Prostate gland (tissue), 2 donors: ENCODE measurements at places on chromosomes 12 and 14. TPM values are rescaled to one million over a fixed set of nuclear protein-coding genes. Genes with fewer than 3 reads are reported as not detected.

GRCh38 chr14:95468448-95469133 is 47.9 kb downstream of the SYNE3 start:
- H3K4me1 ChIP-seq: no peaks in the 10 kb centered on the region
- no peaks in the 10 kb centered on the region for H3K27me3 ChIP-seq
- H3K36me3 ChIP-seq: no peaks in the 10 kb centered on the region
- H3K4me3 ChIP-seq: no peak overlapping the region
- no peak for DNase-seq
- no peak overlapping the region for H3K27ac ChIP-seq

GRCh38 chr14:85604021-85604420 is 74.1 kb downstream of the FLRT2 start:
- H3K27me3 ChIP-seq: no peaks in the 10 kb centered on the region
- H3K4me1 ChIP-seq: no peaks in the 10 kb centered on the region
- no peaks in the 10 kb centered on the region for H3K36me3 ChIP-seq
- no peak overlapping the region for H3K27ac ChIP-seq
- H3K4me3 ChIP-seq: no peak overlapping the region
- DNase-seq: no peak

DNA sequence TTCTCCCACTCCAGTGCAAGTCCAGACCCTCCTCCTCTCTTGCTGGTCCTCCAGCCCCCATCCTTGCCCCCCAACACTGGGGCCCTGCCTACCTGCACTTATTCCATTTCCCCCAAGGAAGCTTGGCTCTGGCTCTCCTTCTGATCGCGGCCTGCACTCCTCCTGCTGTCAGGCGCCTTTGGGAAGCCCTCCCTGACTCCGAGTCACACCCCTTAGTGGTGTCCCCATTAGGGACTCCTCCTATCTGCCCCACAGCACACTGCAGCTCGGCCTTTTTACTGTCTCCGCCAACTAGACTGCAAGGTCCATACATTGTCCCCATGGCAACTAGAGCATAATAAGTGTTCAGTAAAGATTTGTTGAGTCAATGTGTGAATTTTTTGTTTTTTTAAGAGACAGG is 32.9 kb downstream of the FIGNL2 start:
- H3K4me1 ChIP-seq: no peaks in the 10 kb centered on the region
- H3K4me3 ChIP-seq: no peak overlapping the region
- H3K36me3 ChIP-seq: no peaks in the 10 kb centered on the region
- no peaks in the 10 kb centered on the region for H3K27me3 ChIP-seq

DNA sequence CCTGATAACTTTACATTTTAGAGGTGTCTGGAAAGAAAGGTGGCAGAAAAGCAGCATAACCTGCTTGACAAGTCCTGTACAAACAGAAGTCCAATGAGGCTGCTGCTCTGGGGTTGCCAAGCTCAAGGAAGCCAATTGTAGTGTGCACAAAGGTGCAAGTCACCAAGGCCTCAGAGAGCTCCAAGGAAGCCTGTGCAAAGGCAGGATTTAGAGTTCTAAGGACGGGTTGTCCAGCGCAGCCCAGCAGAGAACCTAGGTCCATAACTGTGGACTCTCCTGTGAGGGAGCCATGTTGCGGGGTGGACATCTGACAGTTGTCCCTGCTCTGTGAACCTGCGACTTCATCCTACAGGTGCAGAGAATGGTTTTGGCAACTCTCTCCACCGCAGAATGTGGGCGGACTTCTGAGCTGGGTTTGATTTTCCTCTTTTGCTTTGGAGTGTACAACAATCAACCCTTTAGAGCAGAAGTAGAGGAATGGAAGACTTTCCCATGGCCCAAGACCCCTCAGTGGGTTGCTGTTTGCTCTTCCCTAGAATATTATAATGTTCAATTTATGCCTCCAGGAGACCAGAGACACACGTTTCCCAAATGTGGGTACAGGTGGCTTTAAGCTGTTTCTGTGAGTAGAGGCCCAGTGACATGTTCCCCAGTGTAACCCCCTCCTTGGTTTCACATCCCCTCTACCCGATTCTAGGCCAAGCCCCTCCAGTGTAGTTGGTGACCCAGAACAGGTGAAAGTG is 81.0 kb downstream of the ETV6 start:
- no peaks in the 10 kb centered on the region for H3K27me3 ChIP-seq
- no peaks in the 10 kb centered on the region for H3K36me3 ChIP-seq
- peak overlapping the region; percentile 49 for H3K27ac ChIP-seq
- H3K4me1 ChIP-seq: no peaks in the 10 kb centered on the region
- H3K4me3 ChIP-seq: no peak overlapping the region
- peak; percentile 84 for DNase-seq

DNA sequence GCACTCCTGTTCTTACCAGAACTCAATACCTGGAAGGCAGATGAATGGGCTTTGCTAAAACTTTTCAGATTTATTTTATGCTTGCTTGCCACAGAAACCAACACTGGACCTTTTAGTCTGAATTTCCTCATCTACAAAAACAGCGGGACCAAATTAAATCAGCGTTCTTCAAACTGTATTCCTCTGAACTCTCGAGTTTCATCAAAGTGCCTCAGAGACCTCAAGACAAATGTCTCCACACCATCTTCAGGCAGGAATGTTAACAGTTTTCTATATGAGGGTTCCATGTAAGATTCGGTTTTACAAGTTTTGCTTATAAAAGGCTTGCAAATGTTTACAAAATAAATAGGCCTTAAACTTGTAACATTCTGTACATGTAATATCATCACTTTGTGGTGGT is 74.6 kb downstream of the MED13L start:
- H3K27me3 ChIP-seq: no peaks in the 10 kb centered on the region
- no peak for DNase-seq

The RPGRIP1 gene
- total RNA-seq: 6.8 TPM

DNA sequence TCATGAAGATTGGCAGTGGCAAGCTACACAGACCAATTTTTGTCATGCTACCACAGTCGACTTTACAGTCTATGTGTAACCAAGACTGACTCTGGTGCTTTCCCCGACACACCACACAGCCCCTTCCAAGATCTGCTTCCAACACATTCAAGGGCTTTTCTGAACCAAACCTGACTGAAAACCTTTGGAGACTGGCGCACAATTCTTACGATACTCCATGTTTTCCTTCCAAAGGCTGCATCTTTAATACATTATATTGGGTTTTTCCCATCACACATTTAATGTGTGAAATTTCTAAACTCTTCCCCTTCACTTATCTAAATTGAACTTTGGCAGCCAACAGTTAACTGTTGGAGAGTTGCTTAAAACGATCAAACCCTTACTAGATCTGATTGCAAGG is 127.7 kb upstream of the SOX5 start:
- no peaks in the 10 kb centered on the region for H3K36me3 ChIP-seq
- no peaks in the 10 kb centered on the region for H3K27me3 ChIP-seq
- H3K4me1 ChIP-seq: no peaks in the 10 kb centered on the region
- no peak overlapping the region for H3K4me3 ChIP-seq
- no peak for DNase-seq

The TMEM30B gene
- 98.5 TPM for total RNA-seq
